HCT116 (cell line): ENCODE measurements at places on chromosomes 4 and X.

GRCh38 chr4:159021597-159022385 is 81.1 kb upstream of the RAPGEF2 start:
- no peak for DNase-seq

DNA sequence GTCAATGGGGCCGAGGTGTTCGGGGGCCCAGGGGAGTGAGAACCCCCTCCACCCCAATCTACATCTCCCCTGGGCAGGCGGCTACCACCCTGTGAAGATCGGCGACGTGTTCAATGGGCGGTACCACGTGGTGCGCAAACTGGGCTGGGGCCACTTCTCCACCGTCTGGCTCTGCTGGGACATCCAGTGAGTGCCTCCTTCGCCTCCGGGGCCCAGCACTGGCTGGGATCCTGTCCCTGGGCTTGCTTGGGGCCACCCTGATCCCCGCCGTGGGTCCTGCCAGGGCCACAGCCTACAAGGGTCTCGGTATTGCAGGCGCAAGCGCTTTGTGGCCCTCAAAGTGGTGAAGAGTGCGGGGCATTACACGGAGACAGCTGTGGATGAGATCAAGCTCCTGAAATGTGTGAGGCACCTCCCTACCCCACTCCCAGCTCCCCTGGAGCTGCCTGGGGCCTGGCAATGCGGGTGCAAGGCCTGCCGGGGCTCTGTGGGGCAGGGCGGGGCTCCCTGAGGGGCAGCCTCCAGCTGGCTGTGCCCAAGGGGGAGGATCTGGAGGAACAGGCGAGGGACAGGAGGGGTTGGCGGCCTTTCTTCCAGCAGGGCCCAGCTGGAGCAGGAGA is 697 bp downstream of the SRPK3 start:
- DNase-seq: no peak

GRCh38 chr4:138751309-138751708 is 264.3 kb upstream of the NOCT start:
- no peak for DNase-seq

DNA sequence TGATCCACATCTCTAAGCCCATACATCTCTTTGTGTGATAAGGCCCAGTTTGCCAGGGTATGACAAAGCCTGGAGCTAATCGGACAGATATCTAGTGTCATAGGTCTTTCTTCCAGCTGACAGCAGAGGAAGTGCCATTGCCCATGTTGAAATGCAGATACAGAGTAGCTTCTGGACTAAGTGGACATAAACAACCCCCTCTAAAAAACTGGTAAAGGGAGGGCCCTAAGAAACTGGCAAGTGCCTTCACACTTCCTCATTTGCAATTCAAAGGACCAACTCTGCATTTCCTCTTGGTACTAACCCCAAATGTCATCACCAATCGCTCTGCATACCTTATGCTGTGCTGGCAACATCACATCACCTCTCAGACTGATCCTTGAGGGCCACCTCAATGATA is 20.8 kb downstream of the ARHGEF6 start:
- no peak for DNase-seq

DNA sequence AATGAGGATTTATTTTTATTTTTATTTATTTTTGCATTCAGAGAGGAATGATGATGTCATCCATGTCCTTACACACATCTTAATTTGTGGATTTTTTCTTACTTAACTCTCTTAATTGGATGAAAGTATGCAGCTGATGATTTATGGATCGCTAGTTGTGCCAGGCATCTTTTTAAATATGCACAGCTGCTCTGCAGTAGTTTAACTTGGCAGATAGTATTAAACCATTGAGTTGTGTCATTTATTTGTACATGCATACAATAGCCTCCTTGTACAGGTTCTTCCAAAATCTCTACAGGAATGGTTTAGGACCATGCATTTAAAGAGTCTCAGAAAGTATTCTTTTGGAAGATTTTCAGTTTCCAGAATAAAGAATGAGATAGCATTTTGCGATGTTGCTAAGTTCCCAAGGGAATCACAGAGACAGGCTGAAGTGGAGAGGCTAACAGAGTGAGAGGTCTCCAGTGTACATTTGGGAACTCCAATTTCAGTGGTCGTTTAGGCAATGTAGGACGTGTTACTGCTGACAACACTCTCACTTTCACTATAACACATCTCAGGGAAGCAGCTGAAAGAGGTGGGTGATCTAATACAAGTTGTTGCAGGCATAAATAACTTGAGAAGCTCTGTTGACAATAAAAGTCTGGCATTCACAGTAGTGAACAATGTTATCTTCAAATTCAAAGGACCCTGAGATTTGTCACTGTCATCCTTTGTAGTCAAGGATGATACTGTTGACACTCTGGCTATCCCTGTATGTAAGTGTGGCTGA is 49.9 kb upstream of the SCRG1 start:
- DNase-seq: no peak

GRCh38 chr4:165464813-165465381 is 86.1 kb downstream of the CPE start:
- DNase-seq: no peak

DNA sequence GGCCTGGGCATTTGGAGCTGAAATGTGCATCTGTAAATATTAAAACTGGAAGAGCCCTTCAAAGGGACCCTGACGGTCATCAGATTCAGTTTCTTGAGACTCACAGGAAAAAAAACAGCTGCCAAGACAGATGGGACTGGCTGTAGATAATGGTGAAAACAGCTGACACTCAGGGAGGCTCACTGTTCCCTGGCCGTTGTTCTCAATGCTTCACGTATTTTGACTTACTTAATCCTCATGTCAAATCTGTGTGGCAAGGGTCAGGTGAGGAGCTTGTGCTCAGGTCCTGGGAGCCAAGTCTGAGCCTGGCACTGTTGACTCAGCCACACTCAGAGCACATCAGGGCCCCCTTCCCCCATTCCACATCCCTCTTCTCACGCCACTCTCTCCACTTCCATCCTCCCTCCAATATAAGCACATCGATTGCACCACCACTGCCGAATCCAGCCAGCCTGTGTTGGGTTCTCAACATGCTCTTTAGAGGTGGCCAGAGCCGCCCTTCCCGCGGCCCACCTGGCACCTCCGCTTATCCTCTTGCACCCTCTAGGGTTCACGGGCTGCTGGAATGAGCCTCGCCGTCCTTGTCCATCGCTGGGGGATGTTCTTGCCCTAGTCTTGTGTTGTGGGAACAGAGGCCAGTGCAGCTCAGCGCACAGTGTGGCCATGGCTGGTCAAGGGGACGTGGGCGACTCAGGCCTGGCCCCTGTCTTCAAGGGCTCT is 40.1 kb downstream of the EVC start:
- DNase-seq: no peak

- DNase-seq: no peak
Observed at GRCh38 chr4:26346203-26346620, 25.4 kb downstream of the RBPJ start.

DNA sequence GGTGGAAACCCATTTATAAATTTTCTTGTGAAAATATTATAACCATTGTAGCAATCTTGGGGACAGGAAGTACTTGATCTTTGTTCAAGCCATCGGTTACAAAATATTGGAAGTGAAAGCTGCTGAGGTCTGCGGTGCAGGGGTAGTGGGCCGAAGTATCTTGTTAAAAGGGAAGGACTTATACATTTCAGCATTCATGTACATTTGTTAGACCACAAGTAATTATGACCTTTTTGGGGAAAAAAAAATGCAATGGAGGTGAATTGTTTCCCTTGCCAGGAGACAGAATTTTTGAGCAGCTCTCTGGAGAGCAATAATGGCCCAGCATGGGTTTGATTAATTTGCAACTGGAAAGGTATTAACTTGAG is 121.3 kb downstream of the EGF start:
- DNase-seq: no peak

DNA sequence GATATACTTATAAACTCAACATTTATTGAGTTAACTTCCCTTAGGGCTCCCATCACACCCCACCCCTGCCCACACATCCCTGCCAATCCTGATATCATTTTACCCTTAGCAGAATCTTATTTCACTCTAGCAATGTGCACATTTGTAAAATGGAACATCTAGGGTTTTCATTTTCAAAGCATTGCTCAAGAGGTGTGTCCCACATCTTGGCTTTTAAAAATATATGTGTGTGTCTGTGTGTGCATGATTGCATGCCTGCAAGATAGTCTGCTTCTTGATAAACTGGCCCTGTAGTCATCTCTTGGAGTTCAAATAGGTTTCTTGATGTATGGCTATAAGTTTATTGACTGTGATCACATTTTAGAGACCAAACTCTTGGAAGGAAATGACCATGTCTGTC is 26.4 kb upstream of the EGF start:
- DNase-seq: no peak

DNA sequence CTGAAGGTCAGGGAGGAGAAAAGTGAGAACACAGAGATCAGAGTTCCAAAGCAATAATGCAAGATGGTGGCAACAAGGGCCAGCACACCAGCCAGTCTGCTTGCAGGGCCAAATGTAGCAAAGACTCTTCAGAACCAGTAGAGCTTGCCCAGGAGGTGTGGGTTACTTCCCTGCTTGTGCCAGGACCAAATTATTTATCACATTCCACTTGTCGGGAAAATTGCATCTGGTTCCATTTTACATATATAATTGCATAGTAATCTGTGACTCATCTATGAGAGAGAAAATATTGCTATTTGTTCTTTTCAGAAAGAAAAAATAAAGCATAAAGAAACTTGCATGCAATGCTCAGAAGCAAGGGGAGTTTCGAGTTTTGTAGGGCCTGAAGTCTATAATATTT is 41.4 kb downstream of the MAML3 start:
- DNase-seq: no peak

DNA sequence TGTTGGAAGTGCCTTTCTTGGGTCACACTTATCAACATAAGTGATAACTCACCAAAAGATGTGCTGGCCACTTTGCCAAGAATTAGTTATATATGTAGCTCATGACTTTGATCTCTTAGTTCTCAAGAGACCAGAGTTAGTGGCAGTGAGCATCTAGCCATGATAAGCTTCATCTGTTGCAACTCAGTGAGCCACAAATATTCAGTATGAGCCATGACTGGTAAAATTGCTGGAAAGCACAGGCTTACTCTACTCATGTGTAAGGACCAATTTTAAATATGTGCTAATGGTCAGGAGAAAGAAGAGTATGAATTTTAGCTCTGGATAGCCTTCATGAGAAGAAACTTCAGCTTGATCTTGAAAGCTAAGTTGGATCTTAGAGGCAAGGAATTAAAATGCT is 59.4 kb upstream of the TLL1 start:
- no peak for DNase-seq

- DNase-seq: no peak
Observed at GRCh38 chrX:130593911-130594310, 192.1 kb downstream of the RBMX2 start.

- DNase-seq: no peak
Observed at GRCh38 chrX:150157291-150157690, 205.8 kb upstream of the MAMLD1 start.

GRCh38 chr4:815464-816146 is 10.3 kb downstream of the CPLX1 start:
- no peak for DNase-seq

GRCh38 chrX:70324326-70324725 is 34.4 kb downstream of the KIF4A start:
- DNase-seq: no peak

DNA sequence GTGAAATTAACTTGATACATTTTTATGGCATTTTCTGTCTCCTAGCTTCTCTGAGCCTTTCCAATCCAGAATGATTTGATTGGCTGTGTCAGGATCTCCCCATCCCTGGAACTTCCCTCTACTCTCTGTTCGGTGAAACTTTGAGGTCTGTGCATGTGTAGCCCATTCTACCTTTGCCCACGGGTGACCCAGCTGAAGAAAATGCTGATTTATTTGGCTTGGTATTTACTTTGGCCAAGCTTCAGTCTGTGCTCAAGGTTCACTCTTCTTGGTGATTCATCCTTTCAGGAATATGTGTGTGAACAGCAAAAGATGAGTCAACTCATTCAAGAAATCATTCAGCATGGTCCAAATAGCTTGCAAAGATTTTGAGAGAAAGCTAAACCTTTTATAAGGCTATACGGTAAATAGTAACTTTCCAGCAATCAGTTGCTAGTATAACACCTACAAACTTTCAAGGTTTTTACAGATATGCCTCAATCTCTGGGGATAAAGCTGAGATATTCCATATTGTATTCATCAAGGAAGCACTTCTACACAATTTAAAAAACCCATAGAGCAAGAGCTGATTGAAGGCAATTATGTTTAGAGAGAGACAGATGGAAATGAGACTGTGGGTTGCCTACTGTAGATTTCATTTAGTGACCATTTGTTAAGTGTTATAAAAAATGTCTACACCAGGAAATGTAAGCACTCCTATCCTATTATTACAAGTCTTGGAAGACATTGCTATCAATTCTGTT is 233.9 kb upstream of the CXXC4 start:
- DNase-seq: peak; percentile 83

GRCh38 chr4:78312989-78313753 is 238.4 kb upstream of the ANXA3 start:
- DNase-seq: no peak

DNA sequence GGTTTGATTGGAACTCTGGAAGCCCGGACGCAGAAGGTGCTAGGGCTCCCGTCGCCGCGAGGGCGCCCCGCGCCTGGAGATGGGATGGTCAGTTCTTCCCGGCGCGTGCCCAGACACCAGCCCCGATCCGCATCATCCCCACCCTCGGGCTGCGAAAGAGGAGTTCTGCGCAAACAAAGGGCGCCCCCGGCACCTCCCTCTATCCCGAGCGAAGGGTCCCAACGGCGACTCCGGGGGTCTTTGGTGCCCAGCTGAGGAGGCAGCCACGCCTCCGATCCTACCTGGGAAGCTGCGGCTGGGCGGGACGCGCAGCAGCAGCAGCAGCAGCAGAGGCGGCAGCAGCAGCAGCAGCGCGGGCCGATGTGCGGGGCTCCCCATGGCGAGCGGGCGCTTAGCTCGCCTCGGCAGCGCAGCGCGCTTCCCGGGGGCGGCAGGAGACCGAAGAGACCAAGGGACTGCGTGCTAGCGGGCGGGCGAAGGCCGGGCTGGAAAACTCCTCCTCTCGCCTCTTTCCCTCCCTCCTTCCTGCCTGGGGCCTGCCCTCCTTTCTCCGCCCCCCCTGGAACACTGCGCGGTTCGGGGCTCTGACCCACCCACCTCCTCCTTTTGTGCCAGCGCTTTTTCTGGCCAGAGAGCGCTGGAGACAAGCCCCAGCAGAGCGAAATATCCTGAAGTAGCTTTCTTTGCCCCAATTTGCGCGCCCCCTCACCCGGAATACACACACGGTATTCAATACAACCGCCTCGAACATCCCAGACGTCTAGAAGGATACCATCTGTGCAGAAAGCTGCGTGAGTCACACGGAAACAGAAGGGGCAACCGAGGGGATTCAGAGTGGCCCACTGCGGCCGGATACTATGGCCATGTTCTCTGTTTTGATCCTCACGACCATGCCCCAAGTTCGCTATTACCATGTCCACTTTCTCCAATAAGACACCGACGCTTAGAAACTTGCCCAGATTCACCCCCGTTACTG is at the start of gene SRPX:
Gene SRPX (minus strand): TSS at position 457 of the 976 bp plus-strand sequence. CDS start 79 bp downstream, at position 378.
- no peak for DNase-seq
